ENCODE measurements at places on chromosomes 5 and 9.

GRCh38 chr5:102758576-102758975 is 3.5 kb downstream of the PAM start:
- no peak for DNase-seq

DNA sequence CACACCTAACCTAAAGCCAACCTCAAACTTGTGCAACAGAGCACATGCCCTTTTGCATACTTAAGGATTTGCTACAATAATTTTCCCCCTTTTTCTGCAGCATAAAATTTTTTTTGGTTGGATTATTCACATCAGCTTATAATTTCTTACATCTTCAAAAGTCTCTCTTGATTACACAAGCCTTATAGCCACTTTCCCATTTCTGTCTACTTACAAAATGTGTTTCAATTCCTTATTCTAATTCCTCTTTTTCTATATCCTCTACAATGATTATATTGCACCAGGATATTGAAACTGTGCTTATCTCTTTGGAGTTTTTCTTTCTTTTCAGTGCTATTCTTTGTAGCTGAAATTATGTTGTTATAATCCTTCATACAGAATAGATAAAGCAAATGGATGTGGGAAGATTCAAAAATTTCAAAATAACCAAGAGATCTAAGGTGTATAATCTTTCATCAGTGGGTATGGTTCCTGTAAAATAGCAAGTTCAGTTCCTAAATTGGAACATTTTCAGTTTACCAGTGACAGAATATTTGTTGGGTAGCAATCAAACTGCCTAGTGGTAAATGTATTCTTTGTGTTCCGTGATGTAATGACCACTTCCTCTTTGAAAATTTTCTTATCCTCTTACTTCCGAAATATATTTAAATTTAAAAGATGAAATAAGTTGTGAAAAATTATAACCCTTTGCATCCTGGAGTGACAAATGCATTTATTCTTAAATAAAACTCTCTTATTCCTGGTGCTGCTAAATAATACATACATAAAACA is 386.8 kb upstream of the CHD1 start:
- no peak for DNase-seq

DNA sequence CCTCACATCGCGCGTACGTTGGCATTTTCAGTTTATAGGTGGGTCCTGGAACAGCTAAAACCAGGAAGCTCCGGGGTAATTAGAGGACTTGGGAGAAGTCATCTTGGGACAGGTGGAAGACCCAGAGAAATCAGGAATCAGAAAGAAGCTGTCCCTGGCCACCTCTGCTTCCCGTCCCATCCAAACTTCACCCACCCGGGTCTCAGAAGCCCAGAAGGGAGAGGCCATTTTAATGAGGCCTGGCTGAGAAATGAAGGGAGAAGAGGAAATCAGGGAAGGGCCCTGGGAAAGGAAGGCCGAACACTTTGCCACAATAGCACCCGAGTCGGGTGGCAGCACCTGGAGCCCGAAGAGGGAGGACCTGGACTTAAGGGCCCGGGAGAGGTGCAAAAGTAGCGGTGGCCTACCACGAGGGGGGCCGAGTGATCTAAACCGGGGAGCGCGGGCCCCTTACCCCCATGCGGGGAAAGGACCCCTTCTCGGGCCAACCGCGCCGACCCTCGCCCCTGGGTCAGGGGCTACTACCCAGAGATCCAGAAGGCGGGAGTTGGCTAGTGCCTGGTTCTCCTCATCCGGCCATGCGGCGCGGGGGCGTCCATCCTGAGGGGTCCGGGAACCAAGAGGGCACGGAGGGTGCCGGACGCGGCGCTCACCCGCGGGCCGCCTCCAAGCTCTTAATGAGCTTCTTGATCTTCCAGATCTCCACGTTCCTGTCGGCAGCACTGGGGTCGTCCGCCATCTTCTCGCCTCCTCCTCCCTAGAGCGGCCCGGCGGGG is 668 bp downstream of the ETF1 start:
- no peak for DNase-seq

DNA sequence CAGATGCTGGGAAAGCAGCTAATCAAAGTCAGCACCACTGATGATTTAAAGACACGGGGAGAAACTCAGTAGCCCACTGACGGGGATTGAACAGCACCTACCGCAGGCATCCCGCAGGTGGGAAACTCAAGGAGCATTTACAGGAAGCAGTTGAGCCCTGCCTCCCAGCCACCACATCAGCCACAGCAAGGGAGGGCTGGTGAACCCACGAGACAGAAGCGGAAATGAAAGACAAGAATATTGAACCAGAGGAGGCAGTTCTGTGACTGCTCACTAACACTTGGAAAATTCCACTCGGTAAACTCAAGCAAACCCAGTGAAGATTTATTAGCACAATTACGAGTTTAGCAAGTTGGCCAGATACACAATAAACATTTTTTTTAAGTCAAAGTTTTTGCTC is 10.6 kb upstream of the FAM163B start:
- DNase-seq: no peak

DNA sequence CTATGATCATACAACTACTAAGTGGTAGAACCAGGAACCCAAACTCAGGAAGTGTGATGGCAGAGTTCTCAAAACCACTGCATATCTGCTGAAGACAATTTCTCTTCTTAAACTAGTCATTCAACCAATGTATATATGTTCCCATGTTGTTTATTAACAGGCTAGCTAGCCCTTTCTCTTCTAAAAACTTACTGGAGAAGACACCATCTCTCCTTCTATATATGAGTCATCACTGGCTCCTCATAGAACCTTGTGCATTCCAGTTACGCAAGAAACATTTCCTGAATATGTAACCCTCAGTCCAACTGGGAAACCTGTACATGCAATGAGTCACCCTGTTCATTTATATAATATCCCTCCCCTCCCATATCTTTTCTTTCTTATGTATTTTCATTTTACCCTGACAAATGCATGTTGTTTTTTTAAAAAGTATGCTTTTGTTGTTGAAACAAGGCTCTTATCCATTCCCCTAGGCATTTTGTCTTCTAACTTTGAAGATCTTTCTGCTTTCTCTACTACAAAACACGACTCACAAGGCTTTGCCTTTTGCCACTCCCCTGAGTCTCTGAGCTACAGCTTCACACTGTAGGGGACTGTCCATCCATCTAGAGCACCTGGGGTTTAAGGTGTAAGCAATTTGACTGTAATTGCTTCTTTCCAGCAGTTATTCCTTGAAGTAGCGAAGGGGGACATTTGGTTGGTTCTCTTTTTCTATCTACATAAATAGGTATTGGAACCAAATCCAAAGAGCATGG is 119.5 kb downstream of the ANXA1 start:
- DNase-seq: peak; percentile 81

GRCh38 chr9:15189481-15189880 is 117.5 kb downstream of the TTC39B start:
- no peak for DNase-seq

DNA sequence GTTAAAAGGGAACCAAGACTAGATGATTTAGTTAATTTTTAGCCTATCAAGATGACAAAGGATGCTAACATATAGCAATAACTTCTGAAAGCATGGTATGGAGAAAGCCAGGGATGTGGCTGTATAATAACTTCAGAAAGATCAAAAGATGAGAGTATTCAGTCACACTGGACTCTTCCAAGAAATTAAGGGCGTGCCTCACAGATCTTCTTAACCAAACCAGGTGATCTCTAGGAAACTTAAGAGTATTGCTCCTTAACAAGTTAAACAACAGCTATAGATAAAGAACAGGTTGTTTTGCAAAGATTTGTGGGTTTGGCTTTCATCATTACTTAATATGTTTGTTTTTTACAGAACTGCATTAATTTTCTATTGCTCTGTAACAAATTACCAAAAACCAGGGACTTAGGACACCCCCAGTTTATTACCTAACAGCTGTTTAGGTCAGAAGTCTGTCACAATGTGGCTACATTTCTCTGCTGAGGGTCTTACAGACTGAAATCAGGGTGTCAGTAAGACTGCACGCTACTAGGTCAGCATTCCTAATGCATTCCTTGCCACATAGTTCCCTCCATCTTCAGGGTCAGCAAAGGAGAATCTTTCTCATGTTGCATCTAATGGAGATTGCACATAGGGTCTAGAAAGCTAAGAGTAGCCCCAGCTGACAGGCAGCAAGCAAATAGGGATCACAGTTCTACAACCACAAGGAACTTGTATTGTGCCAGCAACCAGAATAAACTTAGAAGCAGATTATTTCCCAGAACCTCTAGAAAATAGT is 113.8 kb downstream of the WDR70 start:
- DNase-seq: no peak

DNA sequence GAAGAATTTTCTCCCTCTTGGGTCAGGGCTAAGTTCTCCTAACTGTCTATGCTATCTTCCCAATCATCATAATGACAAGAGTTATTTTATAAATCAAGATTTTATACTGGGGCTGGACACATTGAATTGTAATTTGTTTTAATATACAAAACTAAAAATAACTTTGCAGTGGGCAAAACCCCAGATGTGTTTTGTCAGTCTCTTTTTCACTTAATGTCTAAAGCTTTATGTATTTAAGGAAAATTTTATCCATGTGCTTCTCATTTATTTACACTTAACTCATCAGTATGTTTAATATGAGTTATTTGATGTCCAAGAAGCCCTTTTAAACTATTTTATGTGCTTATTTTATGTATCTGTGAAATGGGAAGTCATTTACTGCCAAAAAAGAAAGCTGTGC is 362.8 kb upstream of the ADAMTSL1 start:
- DNase-seq: no peak

DNA sequence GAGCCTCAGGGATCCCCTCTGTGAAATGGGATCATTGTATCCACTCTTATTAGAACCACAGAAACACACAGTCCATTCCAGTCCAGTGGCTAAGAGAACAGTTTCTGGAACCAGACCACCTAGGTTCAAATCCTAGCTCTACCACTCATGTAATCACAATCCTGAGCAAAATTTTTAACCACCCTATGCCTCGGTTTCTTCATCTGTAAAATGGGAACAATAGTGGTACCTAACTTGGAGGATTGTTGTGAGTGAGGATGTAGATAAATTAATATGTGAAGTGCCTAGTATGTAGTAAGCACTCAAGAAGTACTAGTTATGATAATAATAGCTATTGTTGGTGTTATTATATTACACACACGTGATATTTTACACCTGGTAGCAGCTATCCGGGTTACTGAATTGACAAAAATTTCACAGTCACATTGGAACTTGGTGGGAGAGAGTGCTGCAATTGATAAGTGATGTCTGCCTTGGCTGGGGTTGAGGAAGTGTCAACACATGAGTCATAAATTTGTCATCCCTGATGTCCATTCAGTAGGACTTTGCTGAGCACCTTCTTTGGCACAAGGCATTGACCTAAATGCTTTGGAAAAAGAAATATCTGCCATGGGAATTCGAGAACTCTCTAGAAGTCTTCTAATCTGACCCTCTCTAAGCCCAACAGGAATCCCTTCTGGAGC is 68.4 kb downstream of the COL27A1 start:
- DNase-seq: no peak

DNA sequence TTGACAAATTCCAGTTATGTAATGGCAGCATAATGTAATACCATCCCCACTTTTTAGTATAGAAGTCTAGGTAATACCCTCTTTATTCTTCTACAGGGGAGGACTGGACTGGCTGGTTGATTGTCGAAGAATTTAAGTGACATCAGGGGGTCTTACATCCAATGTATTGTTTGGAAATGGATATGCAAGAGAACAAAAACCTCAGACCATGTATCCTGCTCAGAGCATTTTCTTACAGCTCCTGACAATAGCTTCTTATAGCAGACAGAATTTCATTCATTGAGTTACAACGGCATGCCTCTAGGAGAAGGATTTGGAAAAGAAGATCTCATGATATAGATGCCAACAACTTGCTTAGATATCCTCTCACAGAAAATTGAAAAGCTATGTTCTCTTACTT is 2032.3 kb downstream of the EFNA5 start:
- no peak for DNase-seq

GRCh38 chr5:9329125-9329524 is 216.8 kb downstream of the SEMA5A start:
- no peak for DNase-seq

GRCh38 chr9:1102642-1102970 is 52.4 kb downstream of the DMRT2 start:
- no peak for DNase-seq

DNA sequence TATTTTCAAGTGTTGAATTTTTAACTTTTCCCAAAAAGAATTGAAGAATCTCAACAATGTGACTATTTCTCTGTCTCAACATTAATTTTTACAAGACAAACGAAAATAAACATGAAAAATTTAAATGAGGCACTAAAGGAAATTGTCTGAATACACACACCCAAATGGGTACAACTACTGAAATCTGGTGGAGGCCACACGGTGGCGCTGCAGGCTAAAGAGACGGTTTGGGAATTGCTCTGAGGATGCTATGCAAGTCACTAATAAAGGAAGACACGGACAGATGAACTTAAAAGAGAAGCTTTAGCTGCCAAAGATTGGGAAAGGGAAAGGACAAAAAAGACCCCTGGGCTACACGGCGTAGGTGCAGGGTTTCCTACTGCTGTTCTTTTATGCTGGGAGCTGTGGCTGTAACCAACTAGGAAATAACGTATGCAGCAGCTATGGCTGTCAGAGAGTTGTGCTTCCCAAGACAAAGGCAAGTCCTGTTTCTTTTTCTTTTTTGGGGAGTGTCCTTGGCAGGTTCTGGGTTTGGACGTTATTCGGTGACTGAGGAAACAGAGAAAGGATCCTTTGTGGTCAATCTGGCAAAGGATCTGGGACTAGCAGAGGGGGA is at the start of gene PCDHB10:
Gene PCDHB10 (plus strand): TSS at position 244 of the 616 bp plus-strand sequence. CDS start 200 bp downstream, at position 444.
- no peak for DNase-seq

- no peak for DNase-seq
Measured at GRCh38 chr9:120153258-120153657, 426.7 kb downstream of the CDK5RAP2 start.

GRCh38 chr5:173717959-173718358 is 101.5 kb upstream of the BOD1 start:
- DNase-seq: no peak

- no peak for DNase-seq
Measured at GRCh38 chr9:32581512-32582143, 8.7 kb upstream of the NDUFB6 start.

DNA sequence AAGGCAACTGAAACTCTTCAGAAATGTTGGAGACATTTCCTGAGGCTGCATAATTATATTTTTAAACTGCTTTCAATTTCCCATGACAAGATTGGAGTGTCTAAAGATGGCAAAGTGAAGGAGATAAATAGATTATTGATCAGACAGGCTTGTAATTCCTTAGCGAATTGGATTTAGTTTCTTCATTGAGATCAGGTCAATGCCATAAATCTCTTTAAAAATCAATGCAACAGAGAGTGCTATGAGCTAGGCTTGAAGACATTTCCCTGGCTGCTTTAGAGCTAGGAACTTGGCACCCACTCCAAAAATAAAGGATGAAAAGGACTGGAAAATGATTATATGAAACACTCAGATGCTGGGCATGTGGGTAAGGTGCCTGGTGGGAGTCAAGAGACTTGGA is 828.4 kb downstream of the TLR4 start:
- DNase-seq: no peak

- no peak for DNase-seq
Measured at GRCh38 chr9:113741886-113742854, 133.9 kb upstream of the ZNF618 start.

All from non-pigmented ciliary epithelial cell (primary cell).